Breast epithelium (tissue), 4 donors: ENCODE measurements at places on chromosomes 11 and 22. TPM values are rescaled to one million over a fixed set of nuclear protein-coding genes. Genes with fewer than 3 reads are reported as not detected.
A peak's percentile ranks its signal among the peaks of the same experiment; 100 is the strongest.

- DNase-seq, result no peak
Measured at GRCh38 chr22:29061773-29062172, at the start of gene C22orf31. C22orf31 (minus strand) TSS chr22:29061831; CDS start chr22:29061792, 39 bp downstream.

GRCh38 chr22:35312198-35313059, 12.7 kb downstream of the TOM1 start:
- no peak for DNase-seq

DNA sequence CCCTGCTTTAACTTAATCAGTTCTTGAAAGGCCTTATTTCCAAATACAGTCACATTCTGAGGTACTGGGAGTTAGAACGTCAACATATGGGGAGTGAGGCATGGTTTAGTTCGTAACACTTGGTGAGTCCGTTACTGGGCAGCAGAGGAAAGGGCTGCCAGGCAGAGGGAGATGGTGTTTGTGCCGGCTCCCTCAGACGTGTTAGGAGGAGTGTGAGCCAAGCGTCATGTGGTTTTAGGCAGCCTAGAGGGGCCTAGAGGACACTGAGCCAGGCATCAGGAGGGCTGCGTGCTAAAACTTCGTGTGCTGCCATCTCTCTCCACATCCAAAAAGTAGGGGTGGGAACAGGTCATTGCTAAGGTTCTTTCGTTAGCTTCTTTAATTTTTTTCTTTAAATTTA, 10.2 kb downstream of the BCR start:
- DNase-seq, result no peak

DNA sequence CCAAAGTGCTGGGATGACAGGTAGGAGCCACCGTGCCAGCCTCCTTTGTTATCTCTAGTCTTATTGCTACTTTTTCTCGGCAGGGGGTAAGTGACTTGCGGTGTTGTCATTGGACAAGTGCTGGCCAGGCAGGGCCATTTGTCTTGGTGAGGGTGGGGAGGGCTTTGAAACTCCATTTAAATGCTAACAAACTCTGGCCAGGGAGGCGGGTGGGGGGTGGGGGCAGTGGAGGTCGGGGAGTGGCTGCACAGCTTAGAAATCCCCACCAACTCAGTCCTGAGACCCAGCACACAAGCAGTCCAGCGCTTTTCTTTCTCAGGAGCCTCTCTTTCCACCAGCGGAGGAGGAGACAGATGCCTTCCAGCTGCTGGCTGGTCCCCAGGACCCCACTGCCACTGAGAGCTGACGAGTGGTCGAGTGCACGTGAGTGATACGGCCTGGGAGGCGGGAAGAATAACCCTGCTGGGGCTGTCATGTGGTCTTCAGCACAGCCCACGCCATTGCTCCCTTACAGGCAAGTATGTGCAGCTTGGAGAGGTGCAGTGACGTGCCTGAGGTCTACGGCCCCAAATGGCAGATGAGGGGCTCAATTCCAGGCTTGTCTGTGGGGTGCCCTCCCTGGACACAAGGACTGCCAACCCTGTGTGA, 24.2 kb upstream of the OSBPL5 start:
- DNase-seq, result peak; percentile 43

GRCh38 chr11:111975076-111975806, 38.1 kb downstream of the DIXDC1 start:
- no peak for DNase-seq

DNA sequence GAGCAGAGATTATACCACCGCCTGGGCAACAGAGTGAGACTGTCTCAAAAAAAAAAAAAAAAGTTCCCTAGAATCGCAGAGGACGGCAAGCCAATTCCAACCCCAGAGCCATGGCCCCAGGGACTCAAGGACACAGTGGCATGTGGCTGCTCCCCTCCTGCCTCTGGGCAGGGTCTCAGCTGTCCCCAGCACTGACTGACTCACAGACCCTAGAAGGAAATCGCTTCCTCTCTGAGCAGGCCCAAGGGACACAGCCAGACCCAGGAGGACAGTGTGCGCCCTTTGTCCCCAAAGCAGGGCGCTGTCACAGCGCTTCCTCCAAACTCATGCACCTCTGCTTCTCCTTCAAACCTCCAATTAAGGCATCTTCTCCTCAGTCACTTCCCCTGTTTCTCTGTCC, 2.3 kb downstream of the PACSIN3 start:
- DNase-seq, result no peak

- no peak for DNase-seq
Measured at GRCh38 chr11:112658431-112658878, 302.8 kb upstream of the NCAM1 start.

DNA sequence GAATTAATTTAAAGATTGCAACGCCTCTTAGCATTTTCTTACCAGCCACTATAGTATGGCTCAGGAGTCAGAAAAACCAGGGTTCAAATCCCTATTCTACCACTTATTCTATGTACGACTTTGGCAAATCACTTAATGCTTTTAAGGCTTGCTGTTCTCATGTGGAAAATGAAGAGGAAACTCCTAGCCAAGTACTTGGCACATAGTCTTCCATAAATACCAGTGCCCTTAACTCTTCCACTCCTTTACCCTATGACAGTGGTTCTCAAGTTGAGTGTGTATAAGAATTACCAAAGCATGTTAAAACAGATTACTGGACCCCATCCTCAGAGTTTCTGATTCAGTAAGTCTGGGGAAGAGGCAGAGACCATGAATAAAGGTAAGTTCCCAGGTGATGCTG, 107.6 kb downstream of the RBFOX2 start:
- no peak for DNase-seq

DNA sequence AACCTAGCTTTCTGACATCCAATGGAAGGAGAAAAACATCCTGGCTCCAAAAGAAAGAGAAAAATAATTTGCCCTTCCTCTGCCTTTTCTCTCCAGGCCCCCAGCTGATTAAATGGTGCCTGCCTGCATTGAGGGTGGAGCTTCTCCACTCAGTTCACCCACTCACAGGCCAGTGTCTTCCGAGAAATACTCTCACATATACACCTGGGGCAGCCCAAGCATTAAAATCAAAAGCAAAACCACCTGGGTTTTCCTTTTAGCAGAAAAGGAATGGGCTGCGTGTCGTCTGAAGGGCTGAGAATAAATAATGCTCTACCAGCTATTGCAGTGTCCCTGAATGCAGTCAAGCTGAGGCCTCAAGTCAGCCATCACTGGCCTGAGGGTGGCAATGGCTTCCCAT, 1143.8 kb upstream of the TENM4 start:
- no peak for DNase-seq

DNA sequence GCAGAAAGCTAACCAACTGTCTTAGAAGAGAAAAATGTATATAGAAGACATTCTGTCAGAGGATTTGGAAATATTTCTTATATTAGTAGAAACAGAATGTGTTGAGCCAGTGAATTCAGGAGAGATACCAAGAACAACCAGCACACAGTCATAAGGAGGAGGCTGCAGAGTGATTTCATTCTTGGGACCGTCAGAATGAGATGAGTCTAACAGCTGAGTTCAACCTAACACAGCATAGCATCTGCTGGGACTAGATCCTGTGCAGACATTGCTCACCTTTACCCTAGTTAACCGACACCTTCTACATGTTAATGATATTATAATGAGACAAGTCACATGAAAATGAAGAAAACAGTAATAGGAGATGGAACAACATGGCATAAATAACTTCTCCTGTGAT, 85.5 kb downstream of the XRRA1 start:
- DNase-seq, result no peak

GRCh38 chr22:39177456-39177775, 24.9 kb upstream of the CBX7 start:
- no peak for DNase-seq

DNA sequence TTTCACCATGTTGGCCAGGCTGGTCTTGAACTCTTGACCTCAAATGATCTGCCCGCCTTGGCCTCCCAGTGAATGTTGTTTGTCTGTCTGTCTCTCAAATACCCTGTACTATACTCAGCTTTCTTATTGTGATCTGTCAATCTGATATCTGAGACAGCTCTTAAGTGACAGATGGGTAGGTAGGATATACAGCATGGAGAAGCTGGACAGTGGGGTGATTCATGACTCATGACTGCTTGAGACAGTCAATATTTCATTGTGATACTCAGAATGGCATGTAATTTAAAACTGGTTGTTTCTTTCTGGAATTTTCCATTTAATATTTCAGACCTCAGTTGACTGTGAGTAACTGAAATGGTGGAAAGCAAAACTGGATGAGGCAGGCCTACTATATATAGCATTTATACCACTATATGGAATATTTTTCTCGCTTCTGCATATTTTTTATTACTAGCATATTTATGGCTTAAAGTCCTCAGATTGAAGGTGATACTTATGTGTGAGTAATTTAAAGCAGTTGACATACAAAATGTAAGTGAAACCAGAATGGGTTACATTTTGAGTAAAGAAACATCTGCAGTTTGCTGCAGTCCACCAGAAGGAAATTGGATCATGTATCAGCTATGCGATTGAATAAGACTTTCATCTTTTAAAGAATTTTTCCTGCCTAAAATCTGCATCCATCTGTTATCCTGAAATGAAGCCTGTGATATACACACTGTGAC, 22.3 kb downstream of the ARHGAP42 start:
- DNase-seq, result no peak

GRCh38 chr11:128725630-128726319, 31.9 kb downstream of the FLI1 start:
- DNase-seq, result no peak

- DNase-seq, result no peak
Measured at GRCh38 chr22:37044634-37045625, 6.6 kb upstream of the KCTD17 start.

- no peak for DNase-seq
Measured at GRCh38 chr11:73387594-73388264, 11.5 kb downstream of the RELT start.

GRCh38 chr11:44565953-44566949, 788 bp downstream of the CD82 start:
- DNase-seq, result no peak

DNA sequence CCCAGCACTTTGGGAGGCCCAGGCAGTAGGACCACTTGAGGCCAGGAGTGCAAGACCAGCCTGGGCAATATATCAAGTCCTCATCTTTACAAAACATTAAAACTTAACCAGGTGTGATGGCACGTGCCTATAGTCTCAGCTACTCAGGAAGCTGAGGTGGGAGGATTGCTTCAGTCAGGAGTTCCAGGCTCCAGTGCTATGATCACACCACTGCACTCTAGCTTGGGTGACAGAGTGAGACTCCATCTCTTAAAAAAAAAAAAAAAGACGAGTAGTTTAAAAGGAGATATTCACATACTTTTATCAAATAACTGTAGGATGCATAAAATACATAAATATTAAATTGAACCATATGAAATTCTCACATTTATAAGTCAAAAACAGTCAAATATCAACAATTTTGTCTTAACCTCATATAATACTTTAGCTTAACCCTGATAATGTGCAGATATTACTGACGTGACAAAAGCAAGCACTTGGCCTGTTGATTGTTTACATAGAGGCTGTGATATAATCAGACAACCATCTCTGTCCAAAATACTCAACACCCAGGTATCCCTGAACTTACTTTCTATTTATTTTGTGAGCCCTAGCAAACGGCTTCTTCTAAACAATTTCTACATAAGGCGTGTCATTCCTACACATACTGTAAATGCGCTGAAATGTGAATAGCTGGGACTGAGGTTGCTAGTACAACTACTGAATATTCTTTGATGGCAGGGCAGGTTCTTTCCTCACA, 57.0 kb downstream of the PRCP start:
- no peak for DNase-seq

- no peak for DNase-seq
Measured at GRCh38 chr11:111000400-111001080, 245.0 kb upstream of the POU2AF2 start.

- no peak for DNase-seq
Measured at GRCh38 chr11:117767071-117767470, 29.9 kb downstream of the DSCAML1 start.

DNA sequence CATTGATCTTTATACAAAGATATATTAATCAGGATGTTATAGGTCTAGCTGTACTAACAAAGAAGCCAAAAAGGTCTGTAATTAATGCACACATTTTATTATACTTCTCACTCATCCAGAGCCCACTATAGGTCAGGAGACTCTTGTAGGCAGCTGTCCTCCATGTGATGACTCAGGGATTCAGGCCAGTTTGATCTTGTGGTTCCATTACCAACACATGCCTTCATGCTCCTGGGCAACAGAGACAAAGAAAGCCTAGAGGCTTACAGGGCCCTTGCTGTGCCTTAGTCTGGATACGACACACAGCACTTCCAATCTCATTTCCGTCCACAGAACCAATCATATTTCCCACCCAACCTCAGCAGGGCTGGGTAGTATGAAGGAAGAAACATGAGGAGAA, 150.3 kb upstream of the NCAM1 start:
- no peak for DNase-seq

DNA sequence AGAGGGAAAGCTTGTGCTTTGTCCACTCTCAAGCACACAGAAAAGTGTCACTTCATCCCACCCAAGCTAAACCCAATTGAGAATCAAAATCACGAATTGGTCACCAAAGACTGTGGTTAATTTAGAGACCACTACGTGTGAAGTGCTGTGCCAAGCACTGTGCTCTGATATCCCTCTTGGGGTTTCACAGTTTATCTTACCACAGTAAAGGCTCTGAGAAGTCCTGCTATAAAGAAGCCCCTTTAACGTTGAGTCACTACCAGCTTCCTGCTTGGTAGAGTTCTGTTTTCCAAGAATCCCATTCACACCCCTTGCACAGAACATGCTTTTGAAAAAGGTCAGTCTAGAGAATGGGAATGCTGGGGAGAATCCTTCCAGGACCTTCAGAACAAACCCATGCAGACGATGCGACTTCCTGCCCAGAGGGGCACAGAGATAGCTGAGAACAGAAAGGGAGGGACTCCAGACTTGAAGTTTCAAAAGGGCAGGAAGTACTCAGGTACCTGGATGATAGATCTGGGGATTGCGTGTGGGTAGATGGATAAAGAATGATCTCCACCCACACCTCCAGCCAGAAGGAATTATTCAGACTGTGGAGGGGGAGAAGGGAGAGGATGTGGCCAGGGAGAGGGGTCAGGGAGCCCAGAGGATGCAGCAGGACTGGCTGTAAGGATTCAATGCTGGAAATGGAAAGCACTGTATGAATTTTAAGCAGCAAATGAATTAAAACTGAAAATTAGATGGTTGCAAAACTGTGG, 18.1 kb upstream of the TSPAN18 start:
- DNase-seq, result no peak

GRCh38 chr11:110977661-110978060, 265.4 kb upstream of the ARHGAP20 start:
- DNase-seq, result no peak

Gene OR10A2
- not detected for total RNA-seq

Gene TTC17
- 105 TPM for total RNA-seq

Gene NPAS4
- total RNA-seq, result not detected

Gene FXYD6
- 25.0 TPM for total RNA-seq

Gene C22orf23
- not detected for total RNA-seq

Gene MADD
- 43.3 TPM for total RNA-seq

Gene LDHAL6A
- total RNA-seq, result not detected

Gene VWA5A
- total RNA-seq, result 28.0 TPM
